ENCODE measurements at places on chromosomes 2 and 18. TPM values are rescaled to one million over a fixed set of nuclear protein-coding genes. Genes with fewer than 3 reads are reported as not detected.

DNA sequence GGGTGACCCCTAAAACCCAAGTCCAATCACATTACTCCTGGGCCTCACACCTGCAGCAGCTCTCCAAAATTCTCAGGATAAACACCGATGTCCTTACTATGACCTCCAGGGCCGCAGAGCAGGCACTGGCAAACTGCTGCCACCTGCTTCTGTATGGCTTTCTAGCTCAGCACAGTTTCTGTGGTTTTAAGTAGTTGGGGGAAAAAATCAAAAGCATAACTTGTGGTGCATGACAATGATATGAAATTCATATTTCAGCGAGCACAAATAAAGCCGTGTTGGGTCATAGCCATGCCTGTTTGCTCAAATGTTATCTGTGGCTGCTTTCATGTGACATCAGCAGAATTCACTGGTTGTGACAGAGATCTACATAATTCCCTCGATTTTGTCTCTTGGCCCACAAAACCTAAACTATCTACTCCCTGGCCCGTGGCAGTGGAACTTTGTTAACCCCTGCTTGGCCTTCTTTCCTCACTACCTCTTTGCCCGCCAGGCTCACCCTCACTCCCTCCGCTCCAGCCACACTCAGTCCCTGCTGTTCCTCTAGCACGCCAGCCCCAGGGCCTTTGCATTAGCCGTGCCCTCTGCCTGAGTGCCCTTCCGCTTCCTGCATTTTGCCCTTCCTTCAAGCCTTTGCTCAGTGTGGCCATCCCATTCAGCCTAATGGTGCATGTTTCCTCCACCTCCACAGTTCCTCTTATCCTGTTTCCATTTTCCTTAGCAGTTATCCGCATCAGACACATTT lies 108.3 kb downstream of the AGAP1 start:
- no peak for DNase-seq

GRCh38 chr18:9906481-9906880 lies 7.3 kb upstream of the VAPA start:
- DNase-seq, result no peak

The ITSN2 gene
- total RNA-seq, result 25.3 TPM

DNA sequence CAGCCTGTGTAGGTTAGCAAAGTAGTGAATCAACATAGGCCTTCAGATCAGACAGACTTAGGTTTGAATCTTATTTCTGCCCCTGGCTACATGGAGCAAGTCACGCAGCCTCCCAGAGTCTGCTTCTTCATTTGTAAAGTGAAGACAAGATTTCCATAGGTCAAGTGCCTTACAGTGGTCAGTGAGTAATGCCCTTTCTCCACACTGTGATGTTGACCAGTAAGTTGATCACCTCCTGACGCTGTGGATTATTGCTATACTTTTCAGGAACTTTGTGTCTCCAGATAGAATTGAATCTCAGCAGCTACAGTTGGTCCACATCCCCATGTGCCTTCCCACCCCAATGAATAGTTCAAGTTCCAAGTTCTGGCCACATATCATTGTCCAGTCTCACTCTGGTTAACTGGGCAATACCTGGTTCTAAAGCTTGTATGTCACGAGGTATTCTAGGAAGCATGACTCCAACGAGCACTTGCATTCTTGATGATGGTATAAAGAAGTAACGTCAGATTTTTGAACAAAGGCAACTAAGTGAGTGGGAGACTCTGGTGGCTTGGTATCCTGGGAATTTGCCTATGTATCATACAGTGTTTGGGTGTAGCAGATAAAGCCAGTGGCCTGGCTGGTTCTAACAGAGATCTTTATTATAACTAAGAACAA lies 2.1 kb upstream of the CLIP4 start:
- no peak for DNase-seq

The TPO gene
- 0.41 TPM for total RNA-seq

DNA sequence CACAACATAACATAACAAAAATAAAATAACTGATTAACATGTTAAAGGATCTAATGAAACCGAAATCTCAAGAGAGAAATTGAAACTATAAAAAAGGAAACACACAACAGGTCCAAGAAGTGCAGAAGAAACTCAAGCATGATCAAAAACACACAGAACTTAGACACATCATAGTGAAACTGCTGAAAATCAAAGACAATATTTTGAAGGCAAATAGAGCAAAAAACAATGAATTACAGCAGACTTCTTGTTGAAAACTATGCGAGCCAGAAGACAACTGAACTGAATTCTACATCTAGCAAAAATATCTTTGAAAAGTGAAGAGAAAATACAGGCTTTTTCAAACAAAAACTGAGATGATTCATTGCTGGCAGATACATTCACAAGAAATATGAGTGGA lies 61.3 kb downstream of the UGP2 start:
- DNase-seq, result no peak

GRCh38 chr2:172978063-172978383 lies 97.6 kb upstream of the MAP3K20 start:
- no peak for DNase-seq

DNA sequence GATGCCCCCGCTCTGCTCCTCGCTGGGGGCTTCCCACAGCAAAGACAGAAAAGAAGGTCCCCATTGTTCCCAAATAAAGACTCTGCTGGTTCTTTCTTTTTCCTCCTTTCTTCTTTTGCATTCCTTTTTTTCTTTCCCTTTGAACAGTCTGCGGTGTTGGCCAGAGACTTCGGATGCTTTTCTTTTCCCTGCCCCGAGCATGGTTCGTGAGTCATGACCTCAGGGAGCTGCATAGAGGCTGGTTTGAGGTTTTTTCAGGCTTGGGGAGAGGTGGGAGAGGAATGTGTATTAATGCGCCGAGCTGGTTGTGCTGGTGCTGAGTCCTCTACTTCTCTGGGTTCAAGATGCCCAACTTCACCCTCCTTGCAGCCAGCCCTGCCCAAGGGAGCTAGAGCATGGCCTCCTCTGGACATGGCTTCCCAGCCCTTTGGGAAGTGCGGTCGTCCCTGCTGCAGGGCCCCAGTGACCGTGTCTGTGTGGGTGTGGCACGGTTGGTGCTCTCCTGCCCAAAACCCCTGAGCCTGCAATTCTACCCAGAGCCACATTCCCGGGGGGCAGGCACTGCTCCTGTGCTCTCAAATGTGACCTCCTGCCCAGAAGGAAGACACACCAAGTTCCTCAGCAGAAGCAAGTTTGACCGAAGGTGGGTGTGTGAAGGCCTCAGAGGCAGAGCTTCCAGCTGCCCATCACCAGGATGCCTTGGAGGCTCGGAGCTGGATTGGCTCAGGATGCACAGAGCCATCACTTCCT lies 9.0 kb upstream of the ARHGEF4 start:
- no peak for DNase-seq

- no peak for DNase-seq
Observed at GRCh38 chr2:52964916-52965530, 802.6 kb upstream of the CHAC2 start.

DNA sequence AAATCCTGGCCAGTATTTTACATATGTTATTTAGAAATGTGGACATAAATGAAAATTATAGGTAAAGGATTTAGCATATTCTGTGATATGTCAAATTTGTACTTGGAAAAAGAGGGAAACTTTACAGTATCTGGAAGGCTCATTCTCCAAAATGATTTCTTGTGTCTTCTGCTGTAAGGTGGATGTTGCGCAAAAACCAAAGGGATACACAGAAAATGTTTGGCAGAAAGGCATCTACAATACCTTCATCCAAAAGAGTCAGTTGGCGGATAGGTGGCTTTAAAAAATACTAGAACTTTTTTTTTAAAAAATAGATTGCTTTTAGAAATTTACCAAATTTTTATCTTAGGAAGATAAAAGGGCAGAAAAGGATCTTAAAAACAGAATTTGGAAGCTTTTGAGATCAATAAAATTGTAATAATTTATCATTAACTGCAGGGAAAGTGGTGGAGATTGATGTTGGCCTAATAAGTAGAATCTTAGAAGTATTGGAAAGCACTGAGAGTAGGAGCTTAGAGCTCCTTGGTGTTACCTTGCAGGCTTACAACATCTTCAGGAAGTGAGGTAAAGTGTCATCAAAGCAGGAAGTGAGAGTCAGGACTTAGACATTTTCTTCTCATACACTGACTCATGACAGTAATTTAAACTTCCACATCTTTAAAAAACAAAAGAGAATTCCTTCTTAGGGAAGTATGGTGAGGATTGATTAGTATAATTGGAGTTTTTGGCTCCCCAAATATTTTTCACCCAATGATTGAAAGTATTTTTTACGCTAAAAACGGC lies 2.1 kb downstream of the NABP1 start:
- no peak for DNase-seq

GRCh38 chr2:127032621-127033020 lies 74.3 kb downstream of the BIN1 start:
- no peak for DNase-seq

- DNase-seq, result no peak
Observed at GRCh38 chr2:96811917-96812316, 4.2 kb upstream of the CNNM3 start.

GRCh38 chr2:19851116-19851695 lies 50.6 kb downstream of the TTC32 start:
- DNase-seq, result no peak

GRCh38 chr2:10236571-10237391 lies 65.9 kb upstream of the HPCAL1 start:
- no peak for DNase-seq

The GKN2 gene
- total RNA-seq, result not detected

Measured in frontal cortex (tissue), 4 donors.